Esophagus muscularis mucosa (tissue), 4 donors: ENCODE measurements at places on chromosomes 3 and 15. TPM values are rescaled to one million over a fixed set of nuclear protein-coding genes. Genes with fewer than 3 reads are reported as not detected.

Gene IMPG2
- total RNA-seq: 0.83 TPM

- DNase-seq: no peak
Measured at GRCh38 chr3:157501863-157502262, 1.4 kb downstream of the VEPH1 start.

- DNase-seq: no peak
Measured at GRCh38 chr15:53618461-53618860, 141.0 kb downstream of the WDR72 start.

GRCh38 chr3:23440416-23441294 is 237.5 kb downstream of the UBE2E2 start:
- DNase-seq: no peak

DNA sequence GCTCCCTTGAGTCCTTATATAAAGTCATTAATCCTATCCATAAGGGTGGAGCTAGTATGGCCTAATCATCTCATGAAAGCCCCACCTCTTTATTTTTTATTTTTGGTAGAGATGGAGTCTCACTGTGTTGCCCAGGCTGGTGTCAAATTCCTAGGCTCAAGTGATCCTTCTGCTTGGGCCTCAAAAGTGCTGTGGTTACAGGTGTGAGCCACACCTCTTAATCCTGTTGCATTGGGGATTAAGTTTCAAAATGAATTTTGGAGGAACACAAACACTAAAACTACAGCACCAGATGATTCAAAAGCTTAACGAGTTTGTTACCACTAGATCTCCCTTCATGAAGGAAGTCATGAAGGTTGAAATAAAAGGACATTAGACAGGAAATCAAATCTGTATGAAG is 27.7 kb downstream of the RAB7A start:
- no peak for DNase-seq

DNA sequence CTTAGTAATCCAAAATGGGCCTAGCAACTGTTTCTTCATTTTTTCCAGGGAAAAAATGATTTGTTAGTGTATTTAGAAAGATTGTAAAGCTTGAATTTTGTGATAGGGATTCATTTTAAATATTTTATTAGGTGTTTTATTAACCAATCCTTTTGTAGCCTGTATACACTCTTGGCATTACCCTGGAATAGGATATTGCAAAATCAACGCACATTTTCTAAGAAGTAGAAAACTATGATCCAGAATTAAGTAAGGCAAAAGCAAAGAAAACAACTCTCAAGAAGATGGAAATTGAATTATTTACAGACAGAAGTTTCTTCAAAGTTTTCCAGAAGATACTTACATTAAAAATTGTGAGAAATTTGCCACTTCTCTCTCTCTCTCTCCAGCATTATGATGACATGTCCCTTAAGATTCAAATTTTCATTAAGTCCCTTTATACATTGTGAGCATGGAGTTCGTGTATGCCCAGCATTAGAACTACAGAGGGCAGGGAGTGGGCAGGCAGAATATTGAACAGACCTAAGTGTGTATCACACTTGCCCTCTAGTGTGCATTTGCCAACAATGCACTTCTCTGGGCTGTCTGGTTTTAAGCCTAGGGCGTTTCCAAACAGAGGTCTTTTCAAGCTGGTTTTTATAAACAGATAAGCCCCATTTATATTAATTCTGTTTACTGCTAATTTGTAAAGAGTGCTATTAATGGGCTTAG is 28.5 kb upstream of the CMSS1 start:
- DNase-seq: no peak
